Foreskin keratinocyte (primary cell): ENCODE measurements at places on chromosomes 16 and 17. TPM values are rescaled to one million over a fixed set of nuclear protein-coding genes. Genes with fewer than 3 reads are reported as not detected.

The MMP28 gene
- 4.5 and 5.5 TPM in 2 replicates for polyA plus RNA-seq

The CMTM1 gene
- polyA plus RNA-seq, result 0.11 and 0.19 TPM in 2 replicates

The CASKIN1 gene
- polyA plus RNA-seq, result 0.06 and 0.08 TPM in 2 replicates

The JUP gene
- polyA plus RNA-seq, result 299 and 341 TPM in 2 replicates

The TNS4 gene
- 271 and 305 TPM in 2 replicates for polyA plus RNA-seq

The TBC1D3H gene
- 0.56 TPM in 1 of 2 replicates, not detected in the other for polyA plus RNA-seq

The CDK3 gene
- polyA plus RNA-seq, result 3.0 and 3.4 TPM in 2 replicates
